HT1080 (cell line): ENCODE measurements at places on chromosomes 5 and 9. TPM values are rescaled to one million over a fixed set of nuclear protein-coding genes. Genes with fewer than 3 reads are reported as not detected.

The DHFR gene
- 61.6 and 63.9 TPM in 2 replicates for total RNA-seq

The CNTLN gene
- total RNA-seq, result 5.8 and 6.2 TPM in 2 replicates

The STK32A gene
- 0.39 and 0.87 TPM in 2 replicates for total RNA-seq

The CCL27 gene
- 0.26 TPM in 1 of 2 replicates, not detected in the other for total RNA-seq

The GKAP1 gene
- 1.9 and 2.0 TPM in 2 replicates for total RNA-seq

The STC2 gene
- total RNA-seq, result 39.2 and 48.6 TPM in 2 replicates

DNA sequence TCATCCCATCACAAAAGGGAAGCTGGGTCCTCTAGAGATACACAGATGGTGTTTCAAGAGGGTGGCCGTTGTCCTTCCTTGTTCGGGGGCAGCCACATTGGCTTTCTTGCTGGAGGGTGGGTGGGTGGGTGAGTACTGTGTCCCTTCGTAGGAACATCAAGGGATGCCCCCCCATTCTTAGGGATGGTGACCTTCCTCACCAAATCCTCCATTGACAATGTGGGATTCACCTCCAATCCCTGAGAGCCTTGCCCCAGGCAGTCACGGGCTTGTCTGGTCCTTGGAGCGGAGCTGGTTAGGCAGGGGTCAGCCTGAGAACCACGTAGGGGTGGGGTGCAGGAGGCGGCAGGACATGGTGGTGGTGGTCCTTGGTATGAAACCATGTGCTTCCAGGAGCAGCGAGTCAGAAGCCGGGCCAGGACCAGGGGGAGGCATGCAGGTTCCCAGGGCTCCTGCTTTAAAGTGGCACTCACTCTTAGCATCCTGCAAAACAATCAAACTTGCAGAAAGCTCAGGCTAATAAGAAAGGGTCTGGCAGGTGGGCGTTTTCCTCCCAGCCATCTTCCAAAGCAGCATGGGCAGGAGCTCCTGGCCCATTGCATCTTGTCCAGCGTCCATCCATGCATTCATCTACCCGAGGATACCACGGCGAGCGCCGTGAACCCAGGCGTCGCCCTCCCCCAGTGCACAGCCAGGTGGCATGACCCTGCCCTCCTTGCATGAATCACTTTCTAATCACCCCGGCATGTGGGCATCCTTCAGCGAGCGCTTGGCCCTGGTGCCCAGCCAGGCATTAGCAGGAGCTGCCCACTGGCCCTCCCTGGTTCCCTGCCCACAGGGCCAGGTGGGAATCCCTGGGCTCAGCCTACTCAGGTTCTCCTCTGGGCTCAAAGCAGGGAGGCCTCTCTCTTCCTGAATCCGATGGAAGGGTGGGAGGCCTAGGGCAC is 76.4 kb downstream of the NTNG2 start:
- DNase-seq, result no peak

GRCh38 chr9:109737295-109737694 is 42.7 kb upstream of the PALM2AKAP2 start:
- DNase-seq, result no peak

- DNase-seq, result no peak
These were observed 126.1 kb upstream of the RASA1 start for GRCh38 chr5:87141544-87141943.

GRCh38 chr5:133938039-133938821 is 30.2 kb downstream of the C5orf15 start:
- DNase-seq, result no peak

DNA sequence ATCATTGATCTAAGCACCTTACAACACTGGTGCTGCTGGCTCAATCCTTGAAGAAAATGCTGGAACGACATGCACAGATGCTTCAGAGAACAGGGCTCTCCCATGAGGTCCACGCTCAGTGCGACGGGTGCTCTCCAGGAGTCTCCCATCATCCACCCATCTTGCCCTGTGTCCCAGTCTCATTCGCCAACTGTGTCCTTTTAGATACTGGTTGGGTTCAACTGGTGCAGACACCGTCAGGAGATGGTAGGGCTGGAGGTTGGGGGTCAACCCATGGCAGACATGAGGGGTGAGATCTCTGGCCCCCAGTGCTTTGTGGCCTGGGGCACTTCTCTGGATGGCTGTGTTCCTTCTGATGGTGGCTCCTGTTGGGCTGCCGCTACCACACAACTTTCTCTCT is 1.6 kb upstream of the OBP2B start:
- DNase-seq, result no peak

DNA sequence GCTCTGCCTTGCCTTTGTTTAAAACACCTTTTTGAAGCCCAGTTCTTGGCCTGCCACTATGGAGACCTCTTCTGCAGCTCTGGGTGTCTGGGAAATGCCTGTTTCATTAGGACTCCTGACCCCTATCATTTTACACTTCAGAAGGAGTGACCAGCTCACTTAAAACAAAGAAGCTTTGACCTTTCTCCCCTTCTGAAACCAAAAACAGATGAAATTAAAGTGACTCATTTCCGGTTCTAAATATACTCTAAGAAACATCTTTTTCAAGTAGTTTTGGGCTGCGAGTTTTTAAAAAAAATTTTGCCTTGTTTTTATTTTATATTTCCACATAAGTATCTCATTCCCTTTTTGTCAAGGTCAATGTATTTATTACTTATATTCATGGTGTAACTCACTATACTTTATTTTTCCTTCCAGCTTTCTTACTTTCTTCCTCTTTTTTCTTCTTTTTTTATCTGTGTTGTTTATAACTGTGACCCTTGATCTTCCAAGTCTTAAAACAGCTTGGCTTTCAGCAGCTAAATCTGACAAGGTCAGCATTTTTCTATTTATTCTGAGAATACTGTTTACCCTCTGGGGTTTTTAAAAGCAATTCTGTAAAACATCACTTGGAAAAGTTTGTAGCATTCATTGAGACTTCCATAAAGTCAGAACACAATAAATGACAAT is 672.9 kb downstream of the NR2F1-AS1 start:
- DNase-seq, result peak; percentile 71

DNA sequence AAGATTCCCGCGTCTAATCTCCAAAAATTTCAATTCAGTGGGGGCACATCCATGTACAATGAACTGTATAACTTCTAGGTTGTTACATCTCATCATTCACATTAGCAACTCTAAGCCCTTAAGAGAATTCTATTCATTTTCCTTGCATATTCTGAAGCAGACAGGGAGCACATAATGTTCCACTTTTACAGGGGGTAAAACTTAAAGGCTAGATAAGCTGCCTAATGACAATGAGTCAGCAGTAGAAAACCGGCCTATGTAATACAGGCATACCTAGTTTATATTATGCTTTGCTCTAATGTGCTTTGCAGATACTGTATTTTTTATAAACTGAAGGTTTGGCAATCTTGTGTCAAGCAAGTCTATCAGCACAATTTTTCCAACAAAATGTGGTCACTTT is 40.4 kb downstream of the PTAR1 start:
- no peak for DNase-seq

DNA sequence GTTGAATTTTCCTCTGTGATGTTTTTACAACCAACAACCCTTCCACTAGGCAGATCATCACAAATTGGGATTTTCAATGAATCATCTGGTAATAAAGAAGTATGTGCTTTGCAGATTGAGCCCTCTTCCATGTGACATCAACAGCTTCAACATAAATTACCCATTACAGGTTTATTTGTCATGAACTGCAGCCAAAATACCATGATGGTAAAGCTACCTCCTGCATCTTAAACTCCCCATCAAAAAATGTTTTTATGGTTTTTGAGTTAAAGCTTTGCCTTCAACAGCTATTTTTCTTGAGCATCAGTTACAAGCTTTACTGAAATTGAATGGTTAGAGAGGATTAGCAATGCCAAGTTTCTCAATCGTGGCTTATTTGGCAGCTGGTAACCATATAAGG is 211.4 kb upstream of the TUSC1 start:
- DNase-seq, result no peak

DNA sequence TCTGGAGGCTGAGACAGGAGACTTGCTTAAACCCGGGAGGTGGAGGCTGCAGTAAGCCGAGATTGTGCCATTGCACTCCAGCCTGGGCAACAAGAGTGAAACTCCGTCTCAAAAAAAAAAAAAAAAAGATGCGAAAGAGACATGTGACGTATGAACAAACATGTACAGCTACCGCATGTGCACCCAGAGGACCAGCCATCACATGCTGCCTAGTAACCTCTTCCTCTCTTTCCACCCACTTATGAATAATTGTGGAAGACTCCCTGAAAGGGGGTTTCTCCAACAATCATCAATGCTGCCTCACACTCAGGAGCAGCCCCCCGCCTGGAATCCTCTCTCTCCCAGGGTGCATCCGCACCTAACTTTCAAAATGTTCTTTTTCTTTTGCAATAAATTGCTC is 2.2 kb downstream of the SARDH start:
- DNase-seq, result no peak

DNA sequence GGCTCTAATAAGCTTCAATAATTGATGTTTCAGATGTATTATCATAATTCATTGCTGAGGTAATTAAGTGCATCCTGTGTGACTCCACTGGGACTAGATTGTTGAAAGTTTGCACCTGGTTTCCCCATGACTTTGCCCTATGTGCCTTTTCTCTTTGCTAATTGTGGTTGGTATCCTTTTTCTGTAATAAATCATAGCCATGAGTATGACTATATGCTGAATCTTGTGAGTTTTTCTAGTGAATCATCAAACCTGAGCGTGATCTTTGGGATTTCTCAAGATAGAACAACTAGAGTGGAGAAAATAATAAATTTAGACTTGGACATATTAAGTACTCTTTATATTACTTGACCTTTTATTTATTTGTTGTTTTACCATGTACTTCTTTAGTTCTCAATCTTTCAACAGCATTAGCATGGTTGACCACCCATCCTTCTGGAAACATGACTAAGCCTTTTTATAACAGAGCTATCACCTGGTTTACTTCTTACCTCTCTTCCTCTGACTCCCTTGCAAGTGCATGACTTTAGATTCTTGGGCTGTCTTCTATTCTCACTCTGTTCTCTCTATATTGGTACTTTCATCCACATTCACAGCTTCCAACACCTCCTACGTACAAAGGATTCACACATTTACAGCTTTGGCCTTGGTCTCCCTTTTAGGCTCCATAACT is 239.6 kb upstream of the TAS2R1 start:
- peak; percentile 83 for DNase-seq

DNA sequence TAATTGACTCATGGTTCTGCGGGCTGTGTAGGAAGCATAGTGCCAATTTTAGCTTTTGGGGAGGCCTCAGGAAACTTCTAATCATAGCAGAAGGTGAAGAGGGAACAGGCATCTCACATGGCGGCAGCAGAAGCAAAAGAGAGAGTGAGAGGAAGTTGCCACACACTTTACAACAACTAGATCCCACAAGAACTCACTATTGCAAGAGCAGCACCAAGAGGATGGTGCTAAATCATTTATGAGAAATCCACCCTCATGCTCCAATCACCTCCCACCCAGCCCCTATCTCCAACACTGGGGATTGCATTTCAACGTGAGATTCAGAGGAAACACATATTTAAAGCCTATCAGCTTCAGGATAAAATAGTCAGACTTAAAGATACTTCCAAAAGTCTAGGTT is 36.1 kb upstream of the LPAR1 start:
- DNase-seq, result no peak

DNA sequence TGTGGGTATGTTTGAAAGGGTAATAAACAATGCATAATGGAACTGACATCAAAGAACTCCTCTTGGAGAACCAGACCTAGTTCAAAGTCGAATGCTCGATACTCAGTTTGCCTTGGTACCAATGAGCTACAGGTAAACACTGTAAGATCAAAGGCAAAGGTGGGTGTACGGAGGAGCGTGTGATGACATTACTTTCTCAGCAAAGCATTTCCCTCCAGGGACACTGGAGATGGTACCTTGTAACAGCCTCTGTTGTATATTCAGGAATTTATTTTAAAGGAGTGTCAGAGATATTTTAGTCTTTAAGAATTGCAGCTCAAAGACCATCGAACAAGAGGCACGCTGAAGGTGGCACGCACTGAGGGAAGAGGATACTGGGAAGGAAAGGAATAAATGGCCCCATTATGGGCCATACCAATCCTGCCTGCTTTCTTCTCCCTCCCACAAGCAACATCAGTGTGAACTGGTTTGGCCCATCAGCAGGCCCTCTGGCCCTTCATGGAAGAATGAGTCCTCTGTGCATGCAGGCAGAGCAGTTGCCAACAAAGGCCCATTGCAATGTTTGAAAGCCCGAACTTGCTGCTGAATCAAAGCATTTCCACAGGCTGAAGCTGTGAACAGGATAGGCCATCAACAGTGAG is 410.2 kb downstream of the ACTL7B start:
- DNase-seq, result no peak
